ENCODE measurements at places on chromosomes 12 and 14.
A peak's percentile ranks its signal among the peaks of the same experiment; 100 is the strongest.

DNA sequence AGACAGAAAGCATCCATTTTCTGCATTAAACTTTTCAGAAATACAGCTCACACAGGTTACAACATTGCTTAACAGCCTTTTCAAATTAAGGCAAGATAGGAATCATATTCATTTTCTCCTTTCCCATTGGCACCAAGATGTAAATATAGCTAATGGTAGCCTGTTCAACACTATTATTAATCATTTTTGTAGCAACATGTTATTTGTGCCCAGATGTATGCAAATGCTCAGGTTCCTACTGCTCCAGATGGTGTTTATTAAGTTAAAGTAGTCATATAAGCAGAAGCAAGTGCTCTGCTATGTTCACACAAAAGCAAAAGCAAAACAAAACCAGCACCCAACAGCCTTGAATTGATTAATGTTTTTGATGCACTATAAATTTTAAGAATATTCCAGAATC is 1110.6 kb downstream of the SLC6A15 start:
- DNase-seq = peak; percentile 52

- no peak for DNase-seq
These were observed 3.5 kb upstream of the KLRD1 start for GRCh38 chr12:10304161-10304574.

GRCh38 chr14:58865514-58866281 is 227.9 kb downstream of the DACT1 start:
- no peak for DNase-seq

DNA sequence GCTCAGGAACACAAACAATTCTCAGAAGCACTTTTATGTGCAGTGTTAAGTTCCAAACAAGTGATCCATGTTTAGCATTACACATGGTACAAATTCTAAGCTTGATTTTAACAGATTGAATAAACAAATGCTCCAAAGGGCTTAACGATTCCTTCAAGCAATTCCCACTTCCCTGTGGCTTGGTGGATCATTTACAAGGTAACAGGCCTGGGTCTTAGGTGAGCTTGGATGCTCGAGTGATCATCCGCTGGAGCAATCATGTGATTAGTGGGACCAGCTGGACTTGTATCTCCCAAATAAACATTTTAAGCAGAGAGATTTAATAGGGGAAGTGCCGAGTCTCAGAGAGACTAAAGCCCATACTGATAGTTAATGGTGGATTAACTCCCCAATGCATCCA is 70.7 kb downstream of the CALM1 start:
- DNase-seq = no peak

GRCh38 chr12:12267742-12268200 is 927 bp upstream of the LRP6 start:
- DNase-seq = no peak

- DNase-seq = no peak
These were observed 1.9 kb downstream of the GNG2 start for GRCh38 chr14:51862176-51862796.

DNA sequence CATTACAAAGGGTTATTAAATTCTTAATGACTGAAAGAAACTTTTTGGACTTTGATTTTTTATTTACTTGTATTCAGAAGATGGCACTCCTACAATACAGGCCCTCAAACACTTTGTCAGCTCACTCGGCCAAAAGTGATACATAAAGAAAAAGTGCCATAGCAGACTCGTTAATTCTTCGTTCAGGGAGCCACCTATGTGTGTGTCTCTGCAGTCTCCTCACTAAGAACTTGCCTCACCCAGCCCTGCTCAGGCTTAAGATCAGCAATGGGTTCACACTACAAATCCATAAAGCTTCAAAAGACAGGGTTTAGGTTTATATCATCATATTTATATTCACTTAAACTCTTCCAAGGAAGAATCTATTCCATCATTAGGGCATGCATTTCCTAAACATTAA is 11.5 kb downstream of the DCP1B start:
- DNase-seq = no peak

- DNase-seq = no peak
These were observed 5.6 kb upstream of the GAPDH start for GRCh38 chr12:6528539-6529235.

DNA sequence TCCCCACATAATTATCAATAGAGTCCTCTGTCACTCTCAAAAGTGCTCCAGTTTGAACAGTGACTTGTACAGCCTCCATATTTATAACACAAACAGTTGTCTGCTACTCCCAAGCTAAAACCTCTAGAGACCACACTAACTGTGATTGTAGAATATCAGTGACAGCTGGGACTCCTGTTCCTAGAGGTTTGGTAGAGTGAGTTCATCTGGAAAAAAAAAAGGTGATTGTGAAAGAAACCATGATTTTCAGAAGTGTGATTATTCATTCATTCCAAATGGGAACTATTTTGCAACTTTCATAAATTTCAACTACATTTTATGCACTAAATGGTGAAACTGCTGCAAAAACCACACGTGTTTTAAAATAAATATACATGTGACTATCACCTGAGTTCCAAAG is 128.0 kb upstream of the PLXNC1 start:
- no peak for DNase-seq

DNA sequence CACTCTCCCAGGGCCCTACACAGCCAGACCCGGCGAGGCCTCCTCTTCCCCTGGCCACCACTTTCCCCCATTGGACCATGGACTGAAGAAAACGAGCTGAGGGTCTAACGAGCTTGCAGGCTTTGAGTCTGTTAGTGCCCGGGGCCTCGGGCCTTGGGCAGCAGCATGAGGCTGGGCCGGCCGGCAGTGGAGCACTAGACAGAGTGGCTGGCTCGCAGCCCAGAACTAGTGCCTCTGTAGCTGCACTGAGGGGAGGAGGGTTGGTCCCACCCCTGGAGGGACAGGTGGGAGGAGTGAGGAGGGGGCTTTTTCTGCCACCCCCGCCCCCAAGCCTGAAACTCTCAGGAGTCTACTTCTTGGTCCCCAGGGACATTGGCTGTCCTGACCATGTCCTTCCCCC is 38.7 kb downstream of the SLC6A12 start:
- DNase-seq = no peak

DNA sequence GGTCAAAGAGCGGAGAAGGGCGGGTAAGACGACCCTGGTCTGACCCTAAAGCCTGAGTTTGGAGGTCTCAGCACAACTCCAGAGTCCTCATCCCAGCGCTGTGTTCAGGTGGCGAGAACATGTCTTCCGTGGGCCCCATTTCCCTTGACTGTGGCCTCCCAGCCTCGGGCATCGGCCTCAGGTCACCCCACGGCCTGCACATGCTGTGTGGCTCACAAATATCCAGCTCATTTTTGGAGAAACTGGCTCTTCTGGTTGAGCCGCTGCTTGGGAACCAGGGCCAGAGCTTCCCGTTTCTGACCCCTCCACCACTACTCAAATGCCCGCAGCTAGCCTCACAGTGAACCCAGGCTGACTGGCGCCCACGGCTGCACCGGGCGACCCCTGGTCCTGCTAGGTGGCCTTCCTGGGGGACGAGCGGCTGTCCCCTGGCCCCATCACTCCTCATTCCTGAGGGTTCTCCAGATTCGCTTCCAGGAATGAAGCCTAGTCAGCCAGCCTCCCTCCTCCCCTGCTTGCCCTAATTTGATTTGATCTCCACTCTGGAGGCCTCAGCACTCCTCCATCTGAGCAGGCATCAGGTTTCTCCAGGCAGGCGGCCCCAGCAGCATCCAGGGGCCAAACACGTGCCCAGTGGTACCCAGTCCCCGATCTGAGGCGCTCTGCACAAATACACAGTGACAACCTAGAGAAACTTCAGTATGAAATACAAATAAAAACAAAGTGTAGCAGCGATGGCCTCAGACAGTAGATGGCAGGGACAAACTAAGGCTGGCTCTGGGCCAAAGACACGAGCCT is 4.7 kb downstream of the P2RX2 start:
- DNase-seq = no peak

DNA sequence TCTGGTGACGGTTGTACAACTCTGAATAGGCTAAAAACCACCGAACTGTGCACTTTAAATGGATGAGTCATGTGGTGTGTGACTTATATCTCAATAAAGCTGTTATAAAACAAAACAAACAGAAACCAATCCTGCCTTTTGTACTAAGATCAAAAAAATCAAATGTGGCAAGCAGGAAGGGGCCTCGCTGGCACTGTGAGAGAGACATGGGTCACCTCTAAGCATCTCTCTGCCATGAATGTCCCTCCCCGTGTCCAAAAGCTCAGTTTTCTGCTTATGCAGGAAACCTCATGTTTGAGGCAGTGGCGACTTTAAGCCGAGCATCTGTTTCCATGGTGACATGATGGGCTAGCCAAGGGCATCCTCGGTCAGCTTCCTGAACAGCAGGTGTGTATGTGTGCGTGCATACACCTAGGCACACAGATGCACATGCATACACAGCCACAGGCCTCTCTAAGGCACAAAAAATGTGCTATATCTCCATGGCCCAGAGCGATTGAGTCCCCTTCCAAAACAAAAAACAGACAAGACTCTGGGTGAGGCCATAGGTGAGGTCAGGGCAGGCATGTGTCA is 44.4 kb downstream of the ARL6IP4 start:
- no peak for DNase-seq

GRCh38 chr12:117359029-117359845 is 2.2 kb downstream of the NOS1 start:
- no peak for DNase-seq

DNA sequence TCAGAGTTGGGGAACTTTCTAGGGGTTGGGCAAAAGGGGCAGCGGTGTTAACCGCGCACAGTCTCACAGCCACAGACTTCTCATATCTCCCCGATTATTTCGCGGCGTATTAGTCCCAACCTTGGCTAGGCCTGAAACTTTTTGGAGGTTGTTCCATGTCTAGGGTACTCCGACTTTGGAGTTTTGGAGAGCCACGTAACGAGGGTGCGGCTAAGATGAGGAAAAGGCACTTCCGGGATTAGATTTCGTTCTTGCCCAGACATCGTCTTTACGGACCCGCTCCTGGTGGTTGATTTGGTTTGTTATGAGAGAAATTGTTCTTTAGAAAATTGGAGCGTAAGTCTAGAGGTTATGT is 513 bp downstream of the CCNK start:
- no peak for DNase-seq

- no peak for DNase-seq
These were observed 290.2 kb downstream of the PRKD1 start for GRCh38 chr14:29637411-29637810.

DNA sequence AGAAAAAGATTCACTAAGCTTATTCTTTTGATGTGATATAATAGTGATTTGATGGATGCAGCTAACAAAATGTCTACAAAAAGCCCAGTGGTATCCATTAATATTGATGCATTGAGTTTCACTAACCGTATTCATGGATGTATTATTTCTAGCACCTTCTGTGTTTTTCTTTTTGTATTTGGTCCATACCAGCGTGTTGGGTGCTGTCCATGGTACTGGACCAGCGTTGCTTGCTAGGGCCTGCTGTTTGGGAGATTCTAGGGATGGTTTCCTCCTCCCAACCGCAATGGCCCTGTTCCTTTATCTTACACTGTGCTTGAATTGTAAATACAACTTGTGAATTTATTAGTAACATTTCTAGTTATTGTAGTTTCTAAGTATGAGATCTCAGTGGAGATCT is 31.7 kb downstream of the ANO4 start:
- peak; percentile 16 for DNase-seq

DNA sequence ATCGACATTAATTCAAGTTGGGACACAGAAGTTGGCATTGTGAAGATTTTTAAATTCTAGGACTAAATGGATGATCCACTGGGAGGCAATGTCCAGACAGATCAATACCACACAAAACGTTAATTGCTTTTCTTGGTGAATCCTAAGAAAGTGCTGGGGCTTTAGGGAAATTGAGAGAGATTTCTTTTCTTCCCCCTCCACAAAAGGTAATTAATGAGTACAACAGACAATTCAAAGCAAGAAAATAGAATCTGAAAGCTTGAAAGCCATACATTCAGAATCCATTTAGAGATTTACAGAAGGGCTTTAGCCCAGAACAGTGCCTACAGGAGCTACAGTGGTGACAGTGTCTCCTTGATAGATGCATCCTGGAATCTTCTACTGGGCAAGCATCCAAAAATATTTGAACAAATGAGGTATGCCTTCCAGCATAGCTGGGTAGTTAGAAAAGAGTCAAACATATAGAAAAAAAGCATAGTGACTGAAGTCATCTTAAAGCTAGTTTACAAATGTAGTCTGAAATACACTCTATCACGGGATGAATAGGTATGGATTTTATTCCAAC is 718.1 kb downstream of the DIO2 start:
- no peak for DNase-seq

GRCh38 chr14:31530136-31530535 is 31.1 kb upstream of the NUBPL start:
- no peak for DNase-seq

- DNase-seq = no peak
These were observed 923.4 kb downstream of the NRXN3 start for GRCh38 chr14:79093531-79093930.

- DNase-seq = no peak
These were observed 231.8 kb downstream of the CRADD start for GRCh38 chr12:93908846-93909567.

DNA sequence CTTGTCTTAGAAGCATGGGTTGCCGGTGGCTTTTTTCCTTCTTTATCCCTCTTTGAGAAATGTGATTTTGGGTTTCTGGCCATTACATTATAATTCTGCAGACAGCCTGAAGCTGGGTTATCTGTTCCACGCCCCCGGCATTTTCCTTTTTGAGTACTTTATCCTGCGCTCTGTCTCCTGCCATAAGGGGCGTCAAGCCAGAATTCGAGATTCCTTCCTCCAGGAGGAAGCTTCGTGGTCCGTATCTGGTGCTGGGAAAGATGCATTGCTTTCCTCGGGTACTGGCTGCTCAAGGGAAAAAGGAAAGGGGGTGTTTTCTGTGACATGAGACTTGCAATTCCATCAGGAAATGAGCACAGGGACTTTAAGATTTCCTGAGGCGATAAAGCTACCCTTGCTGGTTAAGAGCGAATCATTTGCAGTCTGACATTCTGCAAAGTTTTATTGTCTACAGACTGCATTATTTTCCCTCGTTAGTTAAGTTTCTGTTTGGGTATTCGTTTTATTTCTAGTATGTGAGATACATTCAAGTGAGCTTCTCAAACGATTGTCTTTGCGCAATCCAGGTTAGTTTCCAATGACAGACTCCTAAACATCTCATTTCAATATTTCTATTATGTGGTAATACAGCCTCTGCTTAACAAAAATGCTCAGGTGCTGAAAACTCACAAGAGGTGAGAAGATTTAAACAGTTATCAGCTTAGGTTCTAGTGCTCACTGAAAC is 694 bp downstream of the AKAP5 start:
- DNase-seq = peak; percentile 86

- DNase-seq = peak; percentile 81
These were observed at the start of gene ARHGDIB for GRCh38 chr12:14961466-14962152. Gene ARHGDIB (minus strand): TSS chr12:14961601. CDS start chr12:14950712, 10,889 bp downstream.

- no peak for DNase-seq
These were observed 1.1 kb downstream of the PPP1R1A start for GRCh38 chr12:54587315-54587873.

DNA sequence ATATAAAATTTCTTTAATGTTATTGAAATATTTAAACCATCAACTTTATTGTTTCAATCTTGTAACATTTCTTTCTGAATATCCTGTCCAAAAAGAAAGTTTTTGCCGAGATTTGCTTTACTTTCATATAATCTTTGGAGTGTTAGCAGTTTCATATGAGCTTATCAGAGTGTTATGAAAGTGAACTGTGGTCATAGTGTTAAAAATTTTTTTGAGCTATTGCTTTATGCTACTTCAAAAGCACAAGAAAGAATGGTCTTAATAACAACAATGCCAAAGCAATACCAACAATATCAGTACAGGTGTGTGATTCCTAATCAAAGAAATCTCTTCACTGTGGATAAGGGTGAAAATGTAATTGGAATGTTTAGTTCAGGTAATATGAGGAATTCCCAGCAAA is 1994.9 kb upstream of the FLRT2 start:
- DNase-seq = no peak
